H7 (cell line): ENCODE measurements at places on chromosomes 2 and 18. TPM values are rescaled to one million over a fixed set of nuclear protein-coding genes. Genes with fewer than 3 reads are reported as not detected.
A peak's percentile ranks its signal among the peaks of the same experiment; 100 is the strongest.

DNA sequence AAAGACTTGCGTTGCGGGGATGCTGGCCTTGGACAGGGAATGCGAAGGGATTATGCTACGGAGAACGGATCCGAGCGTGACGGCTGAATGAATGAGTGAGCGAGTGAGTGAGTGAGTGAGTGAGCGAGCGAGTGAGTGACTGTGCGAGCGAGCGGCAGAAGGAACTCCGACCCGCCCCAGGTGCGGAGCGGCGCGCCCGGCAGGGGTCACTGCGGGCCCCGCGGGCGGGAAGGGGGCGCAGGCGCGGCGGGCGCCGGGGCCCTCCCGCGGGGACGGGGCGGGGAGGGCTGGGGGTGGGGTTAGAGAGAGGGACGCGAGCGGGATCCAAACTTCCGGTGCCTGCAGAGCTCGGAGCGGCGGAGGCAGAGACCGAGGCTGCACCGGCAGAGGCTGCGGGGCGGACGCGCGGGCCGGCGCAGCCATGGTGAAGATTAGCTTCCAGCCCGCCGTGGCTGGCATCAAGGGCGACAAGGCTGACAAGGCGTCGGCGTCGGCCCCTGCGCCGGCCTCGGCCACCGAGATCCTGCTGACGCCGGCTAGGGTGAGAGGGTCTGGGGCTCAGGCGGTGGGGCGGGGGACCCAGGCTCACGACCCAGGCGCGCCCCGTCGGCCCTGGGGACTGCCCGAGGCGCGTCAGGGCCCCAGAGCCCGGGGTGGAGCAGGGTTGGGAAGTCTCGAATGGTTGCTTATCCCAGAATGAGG lies at the start of gene ITM2C:
Gene ITM2C, plus strand, starts transcription at position 338 of the 702 bp plus-strand sequence. Its CDS starts 84 bp downstream, at position 422.
- DNase-seq, result peak; percentile 94

MYOM1 gene
- total RNA-seq, result 0.14 and 0.55 TPM in 2 replicates

DNA sequence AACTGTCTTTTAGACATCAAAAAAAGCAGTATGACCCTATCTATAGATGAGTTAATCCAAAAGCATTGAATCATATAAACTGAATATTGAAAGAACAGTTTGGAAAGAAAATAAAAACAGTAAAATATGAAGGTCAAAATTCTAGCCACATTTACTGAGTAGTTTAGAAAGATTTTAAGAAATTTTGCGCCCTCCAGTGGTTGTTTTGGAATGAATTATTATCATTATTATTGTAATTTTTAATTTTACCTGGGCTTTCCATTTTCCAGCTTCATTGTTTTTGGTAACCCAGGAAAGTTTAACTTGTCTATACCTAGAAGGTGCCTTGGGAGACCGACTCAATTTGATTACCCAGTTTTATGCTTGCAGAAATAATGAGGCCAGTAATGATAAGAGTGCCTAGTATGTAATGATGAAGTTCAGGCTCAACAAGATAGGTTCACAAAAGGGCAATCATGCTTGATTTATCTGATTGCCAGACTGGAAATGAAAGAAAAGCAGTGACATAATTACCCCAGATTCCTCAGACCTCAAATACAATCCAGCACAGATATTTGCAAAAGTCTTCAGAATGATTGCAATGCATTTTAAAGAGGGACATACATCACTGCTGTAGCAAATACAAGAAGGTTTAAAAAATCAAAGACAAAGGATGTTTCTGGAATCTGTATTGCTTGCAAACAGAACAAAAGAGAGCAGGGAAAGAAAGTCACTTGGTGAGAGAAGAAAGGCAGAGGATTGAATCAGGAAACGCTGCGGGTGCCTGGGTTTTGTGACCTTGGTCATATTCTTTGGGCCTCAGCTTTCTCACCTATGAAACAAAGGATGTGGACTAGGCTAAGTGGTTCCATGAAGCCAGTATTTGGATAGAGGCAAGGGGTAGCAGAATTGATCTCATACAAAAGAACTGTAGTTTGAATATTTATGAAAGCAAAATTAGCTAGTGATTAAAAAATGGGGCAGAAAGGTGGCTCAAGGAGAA lies 153.8 kb downstream of the MAP2 start:
- DNase-seq, result peak; percentile 4

DNA sequence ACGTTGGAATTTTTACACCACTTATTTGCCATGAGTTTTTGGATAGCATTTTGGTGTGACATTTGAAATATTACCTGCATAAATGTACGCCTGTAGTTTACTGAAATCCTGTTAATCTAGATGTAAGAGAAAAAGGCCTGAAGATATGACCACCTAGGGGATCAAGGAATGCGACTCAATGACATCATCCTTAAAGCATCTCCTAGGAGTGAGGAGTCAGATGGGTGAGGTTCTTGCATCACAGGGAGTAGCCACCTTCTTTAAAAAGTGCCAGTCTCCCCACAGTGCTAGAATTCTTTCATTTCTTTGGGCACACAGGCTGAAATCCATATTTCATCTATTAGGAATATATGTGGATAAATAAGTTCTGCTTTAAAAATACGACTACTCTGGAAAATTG lies 34.5 kb downstream of the ADCYAP1 start:
- DNase-seq, result peak; percentile 62

- no peak for DNase-seq
These were observed 25.2 kb upstream of the CYP27A1 start for GRCh38 chr2:218756599-218757377.

DNA sequence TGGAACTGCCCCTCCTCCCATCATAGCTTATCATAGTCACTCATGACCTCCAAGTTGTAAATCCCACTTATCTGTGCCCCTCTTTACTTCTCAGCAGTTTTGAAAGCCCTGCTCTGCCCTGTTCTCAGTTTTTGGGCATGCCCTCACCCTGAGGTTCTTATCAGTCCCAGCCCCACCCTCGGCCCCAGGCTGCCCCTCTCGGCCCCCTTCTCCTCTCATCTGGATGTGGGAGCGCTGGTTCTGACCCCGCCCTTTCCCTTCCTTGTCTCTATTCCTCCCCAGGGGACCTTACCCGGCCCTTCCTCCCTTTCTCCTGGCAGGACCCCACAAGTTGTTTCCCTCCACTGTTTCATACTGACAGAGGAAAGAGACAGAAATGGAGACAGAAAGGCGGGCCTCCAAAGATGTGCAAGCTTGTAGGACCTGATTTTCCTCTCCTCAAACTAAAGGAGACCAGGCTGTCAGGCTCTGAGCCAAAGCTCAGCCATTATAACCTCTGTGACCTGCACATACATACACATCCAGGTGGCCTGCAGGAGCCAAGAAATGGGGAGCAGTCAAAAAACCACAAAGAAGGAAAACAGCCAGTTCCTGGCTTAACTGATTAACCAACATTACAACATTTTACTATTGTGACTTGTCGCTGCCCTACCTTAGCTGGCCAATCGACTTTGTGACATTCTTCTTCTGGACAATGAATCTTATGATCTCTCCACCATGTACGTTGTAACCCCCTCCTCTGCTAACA lies 171.0 kb upstream of the HS6ST1 start:
- DNase-seq, result no peak

DNA sequence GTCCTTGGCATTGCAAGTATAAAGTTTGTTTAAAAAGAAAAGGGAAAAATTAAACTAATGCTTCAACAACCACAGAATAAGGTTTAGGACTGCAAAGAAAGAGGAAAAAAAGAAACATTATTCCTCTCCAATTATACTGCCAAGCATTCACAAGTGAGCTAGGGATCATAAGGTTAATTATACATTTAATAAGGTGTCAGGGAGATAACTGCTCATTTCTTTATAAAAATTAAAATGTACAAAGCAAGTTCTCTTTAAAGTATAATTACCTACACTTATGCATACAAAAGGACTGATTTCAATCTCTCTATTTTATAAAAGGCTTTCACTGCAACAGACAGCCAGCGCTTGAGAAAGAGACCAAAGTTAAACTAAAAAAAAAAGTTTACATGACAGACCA lies 58.1 kb downstream of the ABCG8 start:
- DNase-seq, result no peak

UGT1A3 gene
- total RNA-seq, result not detected in 2 replicates

- DNase-seq, result no peak
These were observed 63.2 kb upstream of the EPB41L3 start for GRCh38 chr18:5606951-5607350.

- DNase-seq, result no peak
These were observed 50.6 kb upstream of the RMDN2 start for GRCh38 chr2:37874470-37874869.

BCL11A gene
- 30.5 and 34.9 TPM in 2 replicates for total RNA-seq

GRCh38 chr2:224151161-224151560 lies 112.1 kb upstream of the SERPINE2 start:
- DNase-seq, result no peak
